ENCODE measurements at places on chromosomes 4 and X. TPM values are rescaled to one million over a fixed set of nuclear protein-coding genes. Genes with fewer than 3 reads are reported as not detected.

The HGFAC gene
- 2.3 TPM for total RNA-seq

The GNRHR gene
- not detected for total RNA-seq

The MFAP3L gene
- total RNA-seq: 13.2 TPM

The GLRB gene
- total RNA-seq: 2.5 TPM

The CCDC120 gene
- 6.2 TPM for total RNA-seq

Measured in cardiac muscle cell (in vitro differentiated cells and primary cell).